ENCODE measurements at places on chromosomes 13 and 19.

- no peak for DNase-seq
Measured at GRCh38 chr19:30806311-30806710, 434.1 kb downstream of the ZNF536 start.

DNA sequence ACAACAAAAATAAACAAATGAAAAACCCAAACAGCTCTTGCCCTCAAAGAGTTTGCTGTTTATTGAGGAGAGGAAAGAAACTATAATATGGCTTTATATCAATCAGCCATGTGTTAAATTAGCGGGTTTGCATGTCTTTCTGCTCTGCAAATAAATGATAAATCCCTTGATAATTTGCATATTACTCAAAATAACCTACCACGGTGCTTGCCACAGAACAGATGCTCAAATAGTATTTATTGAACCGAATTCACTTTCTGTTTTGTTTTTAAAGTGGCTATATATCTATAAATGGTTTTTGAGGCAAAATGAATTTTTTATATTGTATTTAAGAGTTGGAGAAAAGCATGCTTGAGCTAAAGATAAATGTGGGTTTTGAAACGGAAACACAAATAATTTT lies 428.1 kb downstream of the ITGBL1 start:
- no peak for DNase-seq

DNA sequence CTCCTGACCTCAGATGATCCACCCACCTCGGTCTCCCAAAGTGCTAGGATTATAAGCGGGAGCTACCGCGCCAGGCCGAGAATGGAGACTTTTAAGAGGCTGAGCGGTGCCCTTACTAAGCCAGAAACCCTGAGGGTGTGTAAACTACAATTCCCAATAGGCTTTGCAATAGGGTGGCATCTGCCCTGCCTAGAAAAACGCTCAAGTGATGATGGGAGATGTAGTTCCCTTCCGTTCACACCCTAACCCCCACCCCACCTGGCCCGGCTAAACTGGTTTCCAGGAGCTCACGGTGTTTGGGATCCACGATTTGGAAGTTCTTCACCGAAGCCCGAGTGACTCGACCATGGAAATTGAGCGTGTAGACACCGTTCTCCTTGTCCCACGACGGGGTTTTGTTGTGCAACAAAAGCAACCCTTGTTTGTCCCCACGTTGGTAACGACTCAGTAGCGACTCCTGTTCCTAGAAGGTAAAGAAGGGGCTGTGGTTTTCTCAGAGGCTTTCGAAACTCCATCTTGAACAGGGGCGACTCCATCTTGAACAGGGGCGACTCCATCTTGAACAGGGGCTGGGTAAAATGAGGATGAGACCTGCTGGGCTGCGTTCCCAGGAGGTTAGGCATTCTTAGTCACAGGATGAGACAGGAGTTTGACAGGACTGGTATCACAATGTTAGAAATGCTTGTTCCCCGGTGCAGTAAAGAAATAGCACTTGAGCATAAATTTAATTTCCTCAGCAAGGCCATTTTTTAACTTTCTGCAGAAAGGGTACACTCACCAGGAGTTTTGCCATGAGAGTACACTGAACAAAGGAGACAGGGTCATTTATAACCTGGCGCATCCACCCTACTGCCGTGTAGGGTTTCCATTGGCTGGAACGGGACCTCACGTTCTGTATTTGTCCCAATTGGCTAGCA lies 9.8 kb downstream of the PPP1R15A start:
- DNase-seq = no peak

GRCh38 chr13:34076943-34077703 lies 259.2 kb downstream of the RFC3 start:
- no peak for DNase-seq

- no peak for DNase-seq
Measured at GRCh38 chr13:99847318-99847750, 124.2 kb downstream of the ZIC5 start.

DNA sequence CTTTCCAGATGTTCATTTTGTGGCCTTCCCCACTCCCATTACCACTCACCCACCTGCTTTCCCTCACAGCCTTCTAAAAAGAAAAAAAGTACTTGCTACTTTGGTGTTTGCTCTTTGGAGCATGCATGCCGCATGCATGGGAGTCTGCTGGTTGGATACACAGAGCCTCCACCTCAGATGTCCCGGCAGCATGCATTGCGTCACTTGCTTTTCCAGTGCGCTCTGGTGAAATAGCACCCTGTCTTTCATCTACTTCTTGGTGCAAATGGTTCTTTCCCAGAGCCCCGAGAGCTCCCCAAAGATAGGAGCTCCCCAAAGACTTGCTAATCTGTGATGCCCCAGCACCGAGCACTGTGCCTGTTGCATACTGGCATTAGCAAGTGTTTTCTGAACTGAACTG lies 333.2 kb upstream of the ZNF507 start:
- no peak for DNase-seq

All from stimulated activated CD8-positive, alpha-beta memory T cell treated with anti-CD3 and anti-CD28 coated beads, Interleukin-4, amount 100 ng/mL, for 4 hours (primary cell).